Right lobe of liver (tissue), 6 donors: ENCODE measurements at places on chromosomes 12 and 14. TPM values are rescaled to one million over a fixed set of nuclear protein-coding genes. Genes with fewer than 3 reads are reported as not detected.

The EIF2S3B gene
- not detected for total RNA-seq

The LRRK2 gene
- total RNA-seq: 19.1 TPM

The DDX11 gene
- 16.7 TPM for total RNA-seq

The MAGOHB gene
- total RNA-seq: 9.5 TPM

The RPL10L gene
- not detected for total RNA-seq

The TMPRSS12 gene
- total RNA-seq: not detected

The TTLL5 gene
- total RNA-seq: 7.4 TPM

The SLC38A2 gene
- 310 TPM for total RNA-seq

The C12orf50 gene
- not detected for total RNA-seq

The DEGS2 gene
- 0.51 TPM for total RNA-seq

The C14orf39 gene
- total RNA-seq: not detected

The CD27 gene
- 0.68 TPM for total RNA-seq

The GOLGA5 gene
- 35.6 TPM for total RNA-seq

The SYNE3 gene
- 5.8 TPM for total RNA-seq

The AKT1 gene
- 66.7 TPM for total RNA-seq

The SIRT4 gene
- total RNA-seq: 2.3 TPM

The TAS2R42 gene
- not detected for total RNA-seq

The ASIC1 gene
- total RNA-seq: 0.12 TPM

The TSPAN8 gene
- 12.6 TPM for total RNA-seq

The EMP1 gene
- 14.9 TPM for total RNA-seq

The KLRG1 gene
- 1.8 TPM for total RNA-seq

The DTX3 gene
- 1.4 TPM for total RNA-seq

The RFLNA gene
- total RNA-seq: not detected

The TSPAN19 gene
- total RNA-seq: not detected

The TPH2 gene
- not detected for total RNA-seq

The GXYLT1 gene
- 10.6 TPM for total RNA-seq

The ATXN7L3B gene
- total RNA-seq: 11.8 TPM

The CMTM5 gene
- not detected for total RNA-seq

The STON2 gene
- 10.0 TPM for total RNA-seq

The IL23A gene
- not detected for total RNA-seq

The NKX2-1 gene
- not detected for total RNA-seq

The SLC35F4 gene
- total RNA-seq: not detected

The TDRD9 gene
- total RNA-seq: 0.69 TPM

The KLRC4 gene
- 0.39 TPM for total RNA-seq

The PIWIL1 gene
- total RNA-seq: not detected

The PPP1R1A gene
- 15.6 TPM for total RNA-seq

The REP15 gene
- total RNA-seq: 0.74 TPM

The PTPRB gene
- total RNA-seq: 19.6 TPM

The SARNP gene
- 14.1 TPM for total RNA-seq

The DACT1 gene
- 1.5 TPM for total RNA-seq
